ENCODE measurements at places on chromosomes 12 and 14.
A peak's percentile ranks its signal among the peaks of the same experiment; 100 is the strongest.

GRCh38 chr12:94208622-94208966, 60.2 kb downstream of the PLXNC1 start:
- H3K27ac ChIP-seq = peak overlapping the region; percentile 71
- peaks cover 5% of the 10 kb centered on the region for H3K36me3 ChIP-seq
- H3K27me3 ChIP-seq = no peaks in the 10 kb centered on the region
- DNase-seq = no peak

DNA sequence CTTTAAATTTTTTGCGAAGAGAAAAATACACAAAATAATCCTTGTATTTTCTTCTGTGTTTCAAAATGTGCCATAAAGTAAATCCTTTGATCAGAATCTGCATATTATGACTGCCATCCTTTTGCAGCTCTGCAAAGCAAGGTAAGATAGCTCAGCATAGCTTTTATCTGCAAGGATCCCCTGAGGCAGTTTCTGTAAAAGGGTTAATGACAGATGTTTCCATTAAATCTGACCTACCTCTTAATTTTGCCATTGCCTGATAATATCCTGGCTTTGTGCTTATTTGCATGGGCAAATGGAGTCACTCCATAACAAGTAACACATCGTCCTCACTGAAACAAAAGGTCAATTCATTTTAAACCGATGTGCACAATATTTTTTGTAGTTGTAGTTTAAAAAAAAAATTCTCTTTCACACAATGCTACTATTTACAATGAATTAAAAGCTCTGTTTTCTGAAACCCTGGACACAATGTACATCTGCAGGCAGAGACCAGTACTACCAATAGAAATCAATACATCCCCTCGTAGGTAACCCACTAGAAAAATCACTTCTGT, 108.5 kb upstream of the SOX5 start:
- H3K36me3 ChIP-seq = no peaks in the 10 kb centered on the region
- no peak overlapping the region for H3K27ac ChIP-seq
- no peak overlapping the region for H3K4me3 ChIP-seq
- H3K27me3 ChIP-seq = no peaks in the 10 kb centered on the region
- DNase-seq = no peak

DNA sequence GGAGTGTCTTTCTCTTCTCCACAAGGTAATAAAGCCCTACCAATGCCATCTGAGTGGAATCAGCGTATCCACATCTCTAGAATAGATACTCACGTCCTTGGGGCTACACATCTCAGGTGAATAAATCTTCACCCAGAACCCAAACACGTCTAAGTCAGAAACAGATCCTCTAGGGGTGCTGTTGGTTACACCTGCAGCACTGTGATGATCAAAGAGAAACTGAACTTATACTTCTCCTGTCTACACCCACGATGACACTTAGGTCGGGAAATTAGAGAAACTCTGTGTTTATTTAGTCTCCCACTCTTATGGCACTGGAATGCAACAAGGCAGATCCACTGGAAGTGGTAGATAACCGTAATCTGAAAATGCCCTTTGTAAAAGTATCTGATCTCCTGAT, 46.2 kb downstream of the WIF1 start:
- H3K4me1 ChIP-seq = no peaks in the 10 kb centered on the region
- no peaks in the 10 kb centered on the region for H3K36me3 ChIP-seq
- no peak for DNase-seq
- H3K4me3 ChIP-seq = no peak overlapping the region

GRCh38 chr14:69828354-69828753, 31.3 kb upstream of the SLC10A1 start:
- no peaks in the 10 kb centered on the region for H3K27me3 ChIP-seq
- no peaks in the 10 kb centered on the region for H3K4me1 ChIP-seq
- no peak overlapping the region for H3K4me3 ChIP-seq
- H3K36me3 ChIP-seq = no peaks in the 10 kb centered on the region
- H3K27ac ChIP-seq = no peak overlapping the region

GRCh38 chr14:33916663-33917565, 34.0 kb downstream of the EGLN3 start:
- no peaks in the 10 kb centered on the region for H3K36me3 ChIP-seq
- DNase-seq = no peak
- H3K4me3 ChIP-seq = no peak overlapping the region
